Spinal cord (tissue), 10 donors: ENCODE measurements at places on chromosomes 4 and X. TPM values are rescaled to one million over a fixed set of nuclear protein-coding genes. Genes with fewer than 3 reads are reported as not detected.
A peak's percentile ranks its signal among the peaks of the same experiment; 100 is the strongest.

Gene GYPA
- total RNA-seq = 27.3 TPM

Gene PNMA6A
- 21.0 TPM for total RNA-seq

Gene SAGE1
- total RNA-seq = not detected

Gene SPANXA2
- total RNA-seq = not detected

Gene PNMA5
- 1.5 TPM for total RNA-seq

Gene AWAT2
- total RNA-seq = not detected

Gene CXCL8
- total RNA-seq = 15.7 TPM

Gene NFKB1
- total RNA-seq = 19.1 TPM

Gene ZNF81
- total RNA-seq = 13.1 TPM

Gene KIAA1210
- total RNA-seq = 0.69 TPM

Gene SLC6A14
- 0.06 TPM for total RNA-seq

Gene MAGEA3
- not detected for total RNA-seq

Gene HSFX2
- 1.2 TPM for total RNA-seq

Gene CLDN34
- total RNA-seq = 0.30 TPM

GRCh38 chr4:48939785-48940184 is 33.2 kb upstream of the OCIAD2 start:
- no peak for DNase-seq

- no peak for DNase-seq
Observed at GRCh38 chr4:106126062-106126461, 189.9 kb downstream of the TBCK start.

DNA sequence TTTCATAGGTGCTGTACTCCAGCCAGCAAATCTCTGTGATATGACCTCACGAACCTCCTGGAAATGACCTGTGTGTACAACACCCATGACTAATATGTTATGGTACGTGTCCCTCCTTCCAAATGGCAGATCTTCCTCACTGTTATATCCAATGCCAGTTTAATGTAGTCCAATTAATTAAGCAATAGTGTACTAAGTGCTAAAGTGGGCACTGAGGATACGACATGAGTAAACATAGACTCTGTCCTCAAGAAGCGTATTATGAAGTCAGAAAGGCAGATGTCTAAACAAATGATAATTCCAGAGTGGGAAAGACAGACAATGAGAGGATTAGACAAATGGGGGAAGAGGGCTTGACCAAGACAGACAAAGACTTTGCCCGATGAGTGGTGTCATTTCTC is 33.9 kb downstream of the GPRIN3 start:
- DNase-seq = no peak

DNA sequence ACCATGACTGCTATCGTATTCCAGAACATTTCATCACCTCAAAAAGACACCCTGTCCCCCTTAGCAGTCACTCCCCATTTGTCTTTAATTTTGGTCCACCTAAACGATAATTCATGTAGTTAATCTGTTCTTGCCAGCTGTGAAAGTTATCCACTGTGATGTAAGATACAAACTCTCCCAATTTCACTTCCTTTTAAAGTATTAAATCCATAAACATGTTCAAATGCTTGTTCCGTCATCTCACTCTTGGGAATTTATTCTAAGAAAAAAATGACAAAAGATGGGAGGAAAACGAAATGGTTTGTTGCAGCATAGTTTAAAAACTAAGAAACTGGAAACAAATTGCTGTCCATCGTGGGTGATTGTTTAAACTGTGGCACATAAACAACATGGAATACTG is 53.7 kb upstream of the IRF2 start:
- DNase-seq = no peak

DNA sequence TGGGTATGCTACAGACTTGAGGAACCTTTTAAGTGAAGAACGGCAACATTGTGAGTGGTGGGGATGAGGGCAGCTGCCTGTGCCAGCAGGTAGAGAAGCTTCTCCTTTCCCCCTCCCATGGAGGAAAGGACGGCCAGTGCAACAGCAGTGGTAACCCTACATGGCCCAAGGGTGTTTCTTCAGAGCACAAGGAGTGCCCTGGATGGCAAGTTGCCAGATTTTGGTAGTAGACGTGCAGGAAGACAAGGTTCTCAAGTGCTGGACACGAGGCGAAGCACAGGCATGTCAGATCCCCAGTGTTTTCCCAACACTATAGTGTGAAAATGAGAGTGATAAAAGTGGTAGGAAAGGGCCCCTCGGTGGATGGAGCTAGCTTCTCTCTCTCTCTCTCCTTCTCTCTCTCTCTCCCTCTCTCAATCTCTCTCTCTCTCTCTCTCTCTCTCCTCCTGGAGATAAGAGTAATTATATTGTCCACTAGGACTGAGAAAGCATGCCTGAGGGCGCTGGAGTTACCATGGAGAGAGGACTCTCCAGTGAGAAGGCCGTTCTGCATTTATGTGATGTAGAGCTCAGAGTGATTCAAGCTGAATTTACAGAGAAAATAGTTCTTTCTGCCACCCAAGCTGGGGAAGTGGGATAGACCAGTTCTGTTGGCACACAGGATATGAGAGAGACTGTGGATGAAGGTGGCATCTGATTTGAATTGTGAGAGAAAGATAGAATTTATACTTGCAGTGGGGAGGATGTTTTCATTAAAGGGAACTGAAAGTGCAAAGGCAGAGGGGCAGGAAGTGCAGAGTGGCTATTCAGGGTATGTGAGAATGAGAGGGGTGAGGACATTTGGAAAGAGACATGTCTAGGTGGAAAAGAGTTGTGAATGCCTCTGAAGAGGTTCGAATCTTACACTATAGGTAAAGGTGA is 25.7 kb upstream of the TRPC3 start:
- DNase-seq = no peak

DNA sequence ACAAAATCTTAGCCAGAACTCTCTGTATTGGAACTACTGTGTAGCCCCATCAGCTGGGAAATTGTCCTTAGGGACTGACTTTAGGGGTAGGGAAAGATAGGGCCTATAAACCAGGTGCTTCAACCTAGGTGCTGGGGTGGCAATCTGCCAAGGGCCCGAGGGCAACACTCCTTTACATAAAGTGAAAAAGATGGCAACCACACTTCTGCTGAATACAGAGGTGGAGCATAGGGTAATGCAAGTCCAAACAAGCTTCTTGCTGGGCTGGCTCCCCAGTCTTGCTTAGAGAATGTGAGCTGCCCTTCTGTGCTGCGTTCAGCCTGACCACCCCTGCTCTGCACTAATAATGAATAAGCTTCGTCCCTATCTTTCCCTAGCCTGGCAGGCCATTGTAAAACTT is 9.8 kb downstream of the ZBTB33 start:
- no peak for DNase-seq

- DNase-seq = peak; percentile 33
Observed at GRCh38 chr4:113979148-113979904, at the start of gene ARSJ. Gene ARSJ, minus strand, starts transcription at chr4:113979647. Its CDS starts 813 bp downstream, at chr4:113978834.

DNA sequence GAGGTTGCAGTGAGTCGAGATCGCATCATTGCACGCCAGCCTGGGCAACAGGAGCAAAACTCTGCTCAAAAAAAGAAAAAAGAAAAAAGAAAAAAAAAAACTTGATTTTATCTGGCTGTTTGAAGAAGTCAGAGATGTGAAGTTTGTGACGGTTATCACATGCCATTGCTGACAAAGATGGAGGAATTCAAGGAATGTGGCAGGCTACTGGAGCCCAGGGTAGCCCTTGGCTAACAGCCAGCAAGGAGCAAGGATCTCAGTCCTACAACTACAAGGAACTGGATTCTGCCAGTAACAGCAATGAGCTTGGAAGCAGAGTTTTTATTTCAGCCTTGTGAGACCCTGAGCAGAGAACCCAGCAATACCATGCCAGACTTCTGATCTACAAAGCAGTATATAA is 24.3 kb upstream of the TET2 start:
- no peak for DNase-seq

DNA sequence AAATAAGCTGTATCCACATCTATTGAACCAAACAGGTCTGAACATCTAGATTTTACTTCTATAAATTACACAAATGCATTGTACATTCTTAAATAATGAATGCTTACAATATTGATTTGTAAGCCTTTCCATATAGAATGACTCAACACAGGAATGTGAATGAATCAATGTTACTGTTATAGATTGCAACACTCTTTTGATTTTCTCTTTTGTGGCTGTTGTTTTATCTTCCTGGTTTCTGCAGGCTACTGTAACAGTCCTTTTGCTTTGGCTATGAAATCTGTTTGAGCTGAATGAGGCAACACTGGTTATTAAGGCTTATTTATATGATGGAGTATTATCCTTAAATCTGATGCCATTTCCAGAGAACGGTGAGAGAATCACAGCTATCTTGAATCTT is 49.5 kb downstream of the GPR50 start:
- DNase-seq = no peak

DNA sequence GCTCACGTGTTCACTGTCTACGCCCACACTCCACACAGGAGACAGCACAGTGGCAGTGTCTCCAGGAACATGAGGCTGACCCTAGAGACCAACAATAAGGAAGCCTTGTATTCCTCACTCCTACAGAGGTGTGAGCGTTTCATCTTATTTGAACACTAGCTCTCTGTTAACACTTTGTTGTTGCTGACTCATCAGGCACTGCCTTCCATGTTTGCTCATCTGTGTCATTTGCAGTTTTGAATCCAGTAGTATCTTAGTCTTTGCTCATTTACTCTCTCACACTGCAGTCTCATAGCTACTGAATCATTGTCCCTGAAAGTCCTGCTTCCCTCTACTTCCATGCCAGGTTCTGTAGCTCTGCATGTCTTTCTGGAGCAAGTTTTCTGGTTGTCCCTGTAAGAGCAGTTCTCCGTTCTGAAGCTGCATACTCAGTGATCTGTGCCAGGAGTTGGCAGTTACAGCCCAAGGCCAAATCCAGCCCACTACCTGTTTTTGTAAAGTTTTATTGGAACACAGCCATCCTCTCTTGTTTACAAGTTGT is 80.3 kb upstream of the DCLK2 start:
- DNase-seq = no peak

- DNase-seq = no peak
Observed at GRCh38 chrX:70488856-70489255, 44.2 kb downstream of the DLG3 start.

- DNase-seq = no peak
Observed at GRCh38 chr4:39367166-39367565, 1.0 kb upstream of the RFC1 start.

DNA sequence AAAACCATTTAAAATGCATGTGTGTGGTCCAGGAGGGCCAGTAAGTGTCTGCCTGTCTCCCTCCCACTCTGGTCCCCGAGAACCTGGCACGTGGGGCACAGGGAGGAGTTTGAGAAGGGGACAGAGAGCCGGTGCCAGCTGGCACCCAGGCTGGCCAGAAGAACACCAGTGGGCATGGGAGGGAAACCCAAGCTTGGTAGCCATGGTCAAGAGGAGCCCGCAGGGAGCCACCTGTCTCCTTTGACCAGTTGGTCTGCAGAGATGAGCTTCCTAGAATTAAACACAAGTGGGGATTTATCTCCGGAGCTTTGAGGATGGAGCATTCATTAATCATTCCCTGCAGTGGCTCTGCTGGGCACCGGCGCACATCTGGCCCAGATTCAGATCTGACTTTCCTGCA is 41.6 kb downstream of the HMX1 start:
- no peak for DNase-seq

DNA sequence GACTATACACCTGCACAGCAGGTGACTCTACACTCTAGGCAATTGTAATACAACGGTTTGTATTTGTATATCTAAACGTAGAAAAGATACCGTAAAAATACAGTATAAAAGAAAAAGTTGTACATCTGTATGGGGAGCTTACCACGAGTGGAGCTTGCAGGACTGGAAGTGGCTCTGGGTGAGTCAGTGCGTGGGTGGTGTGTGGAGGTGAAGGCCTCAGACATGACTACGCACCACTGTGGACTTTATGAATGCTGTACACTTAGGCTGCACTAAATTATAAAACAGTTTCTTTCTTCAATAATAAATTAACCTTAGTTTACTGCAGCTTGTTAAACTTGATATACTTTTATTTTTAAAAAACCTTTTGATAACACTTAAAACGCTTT is 85.0 kb upstream of the FAT1 start:
- DNase-seq = no peak

GRCh38 chr4:157674699-157675098 is 454.2 kb downstream of the GRIA2 start:
- DNase-seq = no peak

- no peak for DNase-seq
Observed at GRCh38 chrX:18426004-18426320, 554 bp downstream of the CDKL5 start.

DNA sequence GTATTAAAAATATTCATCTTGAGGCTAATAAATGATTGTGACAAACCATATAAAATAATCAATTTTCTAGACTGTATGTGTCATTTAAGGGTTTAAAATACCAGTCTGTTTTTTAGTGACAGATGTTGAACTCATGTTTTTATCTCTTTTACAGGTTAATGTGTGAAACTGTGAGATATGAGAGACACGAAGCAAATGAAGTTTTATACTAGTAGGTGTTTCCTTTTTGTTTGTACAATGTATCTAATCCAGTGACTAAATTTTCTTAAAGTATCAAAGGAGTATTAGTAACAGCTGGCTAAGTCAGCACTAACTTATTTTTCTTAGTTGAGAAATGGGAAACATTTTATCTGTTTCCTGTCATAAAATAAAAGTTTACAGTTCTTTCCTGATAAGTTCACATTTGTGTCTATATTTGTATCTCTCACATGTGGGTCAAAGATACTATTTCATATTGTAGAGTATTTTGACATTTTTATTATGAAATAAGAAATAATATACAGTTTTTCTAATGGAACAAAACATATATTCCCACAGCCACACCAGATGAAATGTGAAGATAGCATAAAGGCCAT is 90.3 kb downstream of the RAPGEF2 start:
- no peak for DNase-seq

GRCh38 chrX:17052793-17053192 is 106.3 kb downstream of the REPS2 start:
- DNase-seq = no peak

DNA sequence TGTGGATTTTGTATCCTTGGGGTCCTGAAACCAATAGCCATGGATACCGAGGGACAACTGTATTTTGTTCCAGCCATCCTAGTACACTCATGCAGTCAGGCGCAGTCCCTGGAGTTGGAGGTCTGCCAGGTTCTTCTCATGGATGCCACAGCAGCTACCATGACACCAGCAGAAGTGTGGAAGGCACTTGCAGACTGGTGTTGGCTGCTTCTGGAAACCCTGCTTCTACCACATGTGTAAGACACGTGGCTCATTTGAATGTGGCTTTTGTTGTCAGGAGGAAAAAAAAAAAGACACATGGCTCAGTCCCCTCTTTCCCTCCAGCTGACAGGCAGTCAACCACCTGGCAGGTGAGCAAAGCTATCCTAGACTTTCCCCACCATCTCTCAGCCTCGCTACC is 19.4 kb downstream of the DRD5 start:
- peak; percentile 41 for DNase-seq

GRCh38 chr4:76659103-76659490 is 224.1 kb downstream of the SHROOM3 start:
- DNase-seq = no peak

DNA sequence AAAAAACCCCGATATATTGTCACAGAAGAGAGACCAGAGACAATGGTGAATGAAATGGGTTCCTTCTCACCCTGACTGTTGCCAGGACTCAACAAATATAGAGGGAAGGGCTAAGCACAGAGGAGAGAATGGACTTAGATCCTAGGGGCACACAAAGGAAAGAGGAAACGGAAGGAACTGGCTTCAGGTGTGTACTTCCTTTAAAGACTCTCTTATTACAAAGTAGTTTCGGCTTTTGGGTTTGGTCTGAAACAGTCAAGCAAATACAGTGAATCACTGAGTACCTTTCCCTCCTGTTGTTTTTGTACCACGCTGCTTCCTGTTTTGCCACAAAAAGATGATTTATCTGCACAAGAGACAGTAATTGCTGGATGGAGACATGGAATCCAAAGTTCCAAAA is 46.1 kb upstream of the S100G start:
- no peak for DNase-seq

- DNase-seq = no peak
Observed at GRCh38 chr4:163878336-163879121, 384.0 kb downstream of the TMA16 start.

- peak; percentile 6 for DNase-seq
Observed at GRCh38 chr4:185992585-185992984, 76.4 kb upstream of the TLR3 start.
